Amniotic stem cell (primary cell): ENCODE measurements at places on chromosomes 12 and 14.
A peak's percentile ranks its signal among the peaks of the same experiment; 100 is the strongest.

GRCh38 chr12:54006559-54007220, 2.1 kb upstream of the HOXC8 start:
- DNase-seq, result no peak

GRCh38 chr12:63018273-63018672, 83.3 kb upstream of the PPM1H start:
- no peak for DNase-seq

DNA sequence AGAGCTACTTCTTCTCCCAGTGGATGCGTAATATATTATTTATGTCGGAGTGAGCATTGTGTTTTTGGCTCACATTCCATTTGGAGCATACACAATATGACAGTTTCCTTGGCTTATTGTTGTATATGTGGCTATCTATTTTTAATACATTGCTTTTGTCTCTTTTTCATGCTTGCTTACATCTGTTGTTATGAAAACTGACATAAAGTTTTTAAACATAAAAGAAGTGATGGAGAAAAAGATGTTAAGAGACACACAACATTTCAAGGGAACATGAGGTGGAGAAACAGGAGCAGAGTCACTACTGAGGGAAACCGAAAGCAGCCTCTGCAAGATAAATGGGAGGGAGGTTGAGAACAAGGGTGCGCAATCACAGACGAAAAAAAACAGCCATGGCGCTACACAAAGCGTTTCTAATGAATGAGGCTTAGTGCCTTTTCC, 228.4 kb upstream of the NPAS3 start:
- no peak for DNase-seq

DNA sequence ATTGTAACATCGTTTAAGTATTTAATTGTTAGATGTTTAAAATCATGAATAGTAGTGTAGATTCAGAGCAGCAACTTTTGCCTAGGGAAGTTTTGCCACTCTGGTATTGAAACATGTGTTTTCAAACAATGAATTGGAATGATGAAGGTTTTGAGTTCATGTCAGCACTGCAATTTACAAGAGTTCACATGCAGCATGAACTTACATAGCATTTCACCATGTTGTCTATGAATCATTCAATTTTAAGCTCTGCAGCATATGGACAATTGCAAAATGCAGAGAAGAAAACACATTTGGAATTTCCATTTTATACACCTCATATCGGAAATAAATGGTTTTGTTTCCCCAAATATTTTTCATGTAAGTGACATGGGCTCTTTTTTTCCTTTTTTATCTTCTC, 170.7 kb upstream of the CDKN3 start:
- no peak for DNase-seq

GRCh38 chr14:90381999-90382451, 14.8 kb upstream of the CALM1 start:
- no peak for DNase-seq

GRCh38 chr14:70943838-70944237, 36.6 kb downstream of the PCNX1 start:
- no peak for DNase-seq

- no peak for DNase-seq
Observed at GRCh38 chr12:52689239-52689638, 9.0 kb upstream of the KRT1 start.

GRCh38 chr12:26122061-26122680, 2.7 kb downstream of the BHLHE41 start:
- DNase-seq, result no peak

DNA sequence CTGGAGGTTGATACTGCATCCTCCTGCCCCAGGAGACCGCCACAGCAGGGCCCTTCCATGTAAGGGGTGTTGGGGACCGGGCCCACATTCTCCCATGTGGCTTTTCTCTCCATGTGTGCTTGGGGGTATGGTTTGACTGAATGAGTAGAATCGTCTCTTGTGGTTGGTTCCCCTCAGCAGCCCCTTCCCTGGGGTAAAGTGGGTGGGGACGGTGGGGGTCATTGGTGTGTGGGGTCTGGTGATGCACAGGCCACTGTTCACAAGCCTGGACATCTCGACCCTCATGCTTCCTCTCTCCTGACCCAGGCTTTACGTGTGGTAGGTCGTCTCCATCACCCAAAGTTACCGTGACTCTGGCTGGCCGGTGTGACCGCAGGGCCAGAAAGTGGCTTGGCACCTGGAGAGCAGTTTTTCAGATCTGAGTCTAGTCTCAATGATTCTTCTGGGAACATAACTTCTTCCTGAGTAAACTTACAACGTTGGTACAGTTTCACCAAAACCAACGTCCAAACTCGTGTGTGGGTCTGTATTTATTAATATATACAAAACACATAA, 17.7 kb downstream of the DCAF4 start:
- no peak for DNase-seq

GRCh38 chr12:49288922-49289555, 5.9 kb upstream of the PRPH start:
- DNase-seq, result no peak

DNA sequence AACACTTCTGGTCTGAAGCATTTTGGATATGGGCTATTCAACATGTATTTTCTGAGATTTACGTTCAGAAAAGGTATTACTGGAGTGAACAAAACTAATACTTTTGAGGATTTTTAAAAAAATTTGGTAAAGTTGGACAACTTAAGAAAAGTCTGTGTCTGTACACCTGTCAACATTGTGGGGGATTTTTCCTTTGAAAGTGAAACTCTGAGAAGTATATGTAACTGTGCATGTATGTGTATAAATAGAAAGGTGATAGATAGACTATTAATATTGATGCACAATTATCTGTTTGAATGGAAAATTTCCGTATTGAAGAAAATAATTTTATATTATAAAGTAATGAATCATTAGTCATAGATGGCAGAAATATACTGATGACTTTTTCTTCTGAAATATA, 312.8 kb upstream of the MDGA2 start:
- DNase-seq, result no peak

DNA sequence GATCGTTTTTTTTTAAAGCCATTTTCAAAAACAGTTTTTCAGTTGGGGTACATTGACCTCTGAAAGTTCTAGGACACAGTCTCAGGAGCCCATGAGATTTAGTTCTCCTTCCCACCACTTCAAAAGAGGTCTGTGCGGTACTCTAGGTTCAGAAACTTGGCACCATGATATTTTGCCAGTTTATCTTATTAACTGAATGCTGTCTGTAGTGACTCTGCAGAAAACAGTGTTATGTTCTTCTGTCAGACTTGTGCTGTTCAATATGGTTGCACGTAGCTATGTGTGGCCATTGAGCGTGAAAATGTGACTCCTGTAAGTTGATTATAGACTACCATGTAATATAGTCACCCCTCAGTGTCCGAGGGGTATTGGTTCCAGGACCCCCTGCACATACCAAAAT, 35.9 kb downstream of the CRADD start:
- DNase-seq, result no peak

- no peak for DNase-seq
Observed at GRCh38 chr12:2035431-2036055, 17.2 kb upstream of the CACNA1C start.

- DNase-seq, result no peak
Observed at GRCh38 chr14:26444822-26445221, 153.0 kb downstream of the NOVA1 start.

GRCh38 chr12:113938471-113938870, 27.7 kb downstream of the RBM19 start:
- DNase-seq, result no peak

DNA sequence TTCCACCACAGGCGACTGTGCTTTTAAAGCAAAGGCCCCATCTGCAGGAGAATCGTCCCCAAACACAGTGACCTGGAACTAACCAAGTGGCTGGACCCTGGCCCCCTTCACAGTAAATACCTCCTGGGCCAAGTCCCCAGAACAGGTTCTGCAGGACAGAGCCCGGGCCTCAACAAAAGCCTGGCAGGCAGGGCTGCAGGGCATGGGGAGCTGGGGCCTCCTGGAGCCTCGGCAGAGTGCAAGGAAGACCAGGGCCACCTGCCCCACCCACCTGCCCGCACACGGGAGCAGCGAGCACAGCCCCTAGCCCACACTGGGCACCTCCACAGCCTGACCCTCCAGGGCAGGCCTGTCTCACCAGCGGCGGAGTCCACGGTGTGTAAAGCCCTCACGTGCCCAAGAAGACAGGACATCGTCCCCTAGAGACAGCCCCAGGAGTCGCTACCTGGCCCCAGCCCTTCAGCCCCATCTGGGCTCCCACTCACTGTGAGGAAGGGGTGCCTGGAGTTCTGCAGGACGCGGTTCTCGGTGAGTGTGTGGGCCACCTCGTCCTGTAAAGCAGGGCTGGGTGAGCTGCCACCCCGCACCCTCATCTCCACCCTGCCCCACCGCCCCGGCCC, 21.0 kb downstream of the AKT1 start:
- DNase-seq, result no peak

DNA sequence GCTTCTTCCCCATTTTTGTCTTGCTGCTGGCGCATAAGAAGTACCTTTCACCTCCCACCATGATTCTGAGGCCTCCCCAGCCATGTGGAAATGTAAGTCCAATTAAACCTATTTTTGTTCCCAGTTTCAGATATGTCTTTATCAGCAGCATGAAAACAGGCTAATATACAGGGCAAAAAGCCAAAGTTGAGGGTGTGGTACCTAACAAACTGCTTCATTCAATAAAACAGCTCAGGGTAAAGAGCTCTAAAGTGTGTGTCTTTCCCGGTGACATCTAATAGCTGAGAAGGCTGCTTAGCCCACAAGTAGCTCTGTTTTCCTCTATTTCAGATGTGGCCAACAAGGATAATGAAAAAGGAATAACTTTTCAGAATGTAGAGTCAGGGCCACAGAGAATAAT, 76.7 kb upstream of the SLC8A3 start:
- DNase-seq, result no peak

DNA sequence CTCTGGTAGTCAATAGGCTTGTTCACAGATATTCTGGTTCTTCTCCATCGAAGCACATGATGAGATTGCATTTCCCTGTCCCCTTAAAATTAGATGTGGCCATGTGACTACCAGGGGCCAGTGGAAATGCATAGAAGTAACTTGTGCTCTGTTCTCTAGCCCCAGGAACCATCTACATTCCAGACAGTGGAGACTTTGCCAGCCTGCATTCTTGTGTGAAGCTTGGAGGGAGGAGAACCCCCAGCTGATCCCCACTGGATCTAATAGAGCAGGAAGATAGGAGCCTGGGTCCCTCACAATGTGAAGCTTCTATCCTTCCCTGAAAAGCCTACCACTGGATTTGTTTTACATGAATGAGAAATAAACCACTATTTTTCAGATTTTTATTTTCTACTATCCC, 130.1 kb downstream of the KITLG start:
- no peak for DNase-seq

- DNase-seq, result no peak
Observed at GRCh38 chr14:54169254-54169924, 212.8 kb upstream of the BMP4 start.

GRCh38 chr14:37992499-37992898, 215.2 kb upstream of the SSTR1 start:
- no peak for DNase-seq

GRCh38 chr12:114166362-114166761, 200.2 kb upstream of the RBM19 start:
- DNase-seq, result peak; percentile 1

DNA sequence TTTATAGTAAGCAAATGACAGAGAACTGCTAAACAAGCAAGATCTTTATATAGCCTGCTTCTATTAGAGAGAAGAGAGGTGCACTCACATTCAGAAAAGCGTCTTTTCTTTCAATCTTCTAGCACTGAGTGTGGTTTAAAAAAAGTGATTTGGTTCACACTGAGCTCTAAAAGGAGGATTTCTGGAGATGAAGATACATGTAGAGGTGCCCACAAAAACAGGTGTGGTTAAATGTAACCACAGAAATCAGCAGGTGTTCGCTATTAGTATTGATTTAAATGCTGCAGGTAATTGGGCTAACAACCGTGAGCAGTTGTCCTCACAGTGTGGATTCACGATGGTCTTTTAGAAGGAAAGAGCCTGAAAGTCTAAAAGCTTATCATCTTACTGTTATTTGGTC, 10.7 kb downstream of the PKP2 start:
- DNase-seq, result no peak

GRCh38 chr14:76880449-76880848, 54.2 kb downstream of the LRRC74A start:
- DNase-seq, result no peak

- no peak for DNase-seq
Observed at GRCh38 chr14:38366374-38366773, 110.5 kb upstream of the CLEC14A start.

GRCh38 chr14:48936849-48937248, 649.3 kb downstream of the RPS29 start:
- no peak for DNase-seq

- no peak for DNase-seq
Observed at GRCh38 chr12:12440784-12441428, 84.0 kb downstream of the BORCS5 start.

DNA sequence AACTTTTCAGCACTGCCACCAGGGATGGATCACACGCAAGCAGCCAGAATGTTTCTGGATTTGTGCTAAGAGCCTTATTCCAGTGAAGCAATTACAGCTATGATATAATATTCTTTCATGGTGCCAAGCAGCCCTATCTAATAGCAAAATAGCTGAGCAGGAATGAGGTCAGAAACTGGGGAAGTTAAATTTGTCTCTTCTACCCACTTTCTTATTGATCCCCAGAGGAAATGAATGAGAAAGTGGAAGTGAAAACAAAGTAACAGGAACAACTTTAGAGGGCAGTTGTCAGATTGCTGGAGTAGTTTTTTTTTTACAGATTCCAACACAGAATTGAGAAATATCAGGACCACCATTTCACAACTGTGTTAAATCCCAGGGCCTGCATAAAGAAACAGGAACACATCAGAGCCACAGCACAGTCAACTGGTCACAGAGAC, 44.8 kb downstream of the GCH1 start:
- DNase-seq, result no peak

DNA sequence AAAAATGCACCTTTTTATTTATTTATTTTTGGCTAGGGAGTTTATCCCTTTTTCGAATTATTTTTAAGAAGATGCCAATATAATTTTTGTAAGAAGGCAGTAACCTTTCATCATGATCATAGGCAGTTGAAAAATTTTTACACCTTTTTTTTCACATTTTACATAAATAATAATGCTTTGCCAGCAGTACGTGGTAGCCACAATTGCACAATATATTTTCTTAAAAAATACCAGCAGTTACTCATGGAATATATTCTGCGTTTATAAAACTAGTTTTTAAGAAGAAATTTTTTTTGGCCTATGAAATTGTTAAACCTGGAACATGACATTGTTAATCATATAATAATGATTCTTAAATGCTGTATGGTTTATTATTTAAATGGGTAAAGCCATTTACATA, 14.9 kb upstream of the SNAPC1 start:
- DNase-seq, result no peak

DNA sequence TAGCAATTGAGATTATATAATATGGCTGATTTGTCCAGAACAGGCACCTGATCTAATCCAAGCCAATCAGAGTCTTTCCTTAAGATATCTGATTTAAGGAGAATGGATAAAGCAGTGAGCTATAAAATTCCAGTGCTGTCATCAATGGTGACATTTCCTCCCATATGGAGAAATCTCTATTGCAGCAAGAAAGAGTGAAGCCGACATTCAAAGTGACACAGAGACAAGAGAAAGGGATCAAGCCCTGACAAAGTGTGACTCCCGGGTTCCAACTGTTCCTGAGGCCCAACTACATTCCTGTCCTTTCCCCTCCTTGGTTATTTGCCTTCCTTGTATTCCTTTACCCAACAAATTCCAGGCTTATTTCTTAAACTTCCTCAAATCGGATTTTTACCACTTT, 430.0 kb upstream of the SOX5 start:
- no peak for DNase-seq

GRCh38 chr12:29281371-29282005, 99.5 kb downstream of the ERGIC2 start:
- no peak for DNase-seq
